ENCODE measurements at places on chromosomes 11 and 22.

GRCh38 chr22:32917577-32918354 lies 116.3 kb downstream of the TIMP3 start:
- no peak for DNase-seq

DNA sequence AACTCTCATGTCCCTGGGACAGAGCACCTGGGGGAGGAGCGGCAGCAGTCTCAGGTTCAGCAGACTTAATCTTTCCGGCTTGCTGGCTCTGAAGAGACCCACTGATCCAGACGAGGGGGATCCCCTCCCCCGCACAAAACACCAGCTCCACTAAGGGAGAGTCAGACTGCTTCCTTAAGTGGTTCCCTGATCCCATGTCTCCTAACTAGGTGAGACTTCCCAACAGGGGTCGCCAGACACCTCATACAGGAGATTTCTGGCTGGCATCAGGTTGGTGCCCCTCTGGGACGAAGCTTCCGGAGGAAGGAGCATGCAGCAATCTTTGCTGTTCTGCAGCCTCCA lies 157.2 kb upstream of the TMEM45B start:
- no peak for DNase-seq

- no peak for DNase-seq
These were observed 33.4 kb downstream of the SIK2 start for GRCh38 chr11:111635706-111636045.

- peak; percentile 66 for DNase-seq
These were observed 17.1 kb downstream of the PCF11 start for GRCh38 chr11:83174008-83174407.

Data from inflammatory macrophage (primary cell).